ENCODE measurements at places on chromosomes 5 and 9.

- no peak for DNase-seq
Measured at GRCh38 chr5:172334196-172334595, 50.6 kb upstream of the UBTD2 start.

GRCh38 chr5:101929628-101930027 is 366.5 kb downstream of the SLCO4C1 start:
- DNase-seq: no peak

DNA sequence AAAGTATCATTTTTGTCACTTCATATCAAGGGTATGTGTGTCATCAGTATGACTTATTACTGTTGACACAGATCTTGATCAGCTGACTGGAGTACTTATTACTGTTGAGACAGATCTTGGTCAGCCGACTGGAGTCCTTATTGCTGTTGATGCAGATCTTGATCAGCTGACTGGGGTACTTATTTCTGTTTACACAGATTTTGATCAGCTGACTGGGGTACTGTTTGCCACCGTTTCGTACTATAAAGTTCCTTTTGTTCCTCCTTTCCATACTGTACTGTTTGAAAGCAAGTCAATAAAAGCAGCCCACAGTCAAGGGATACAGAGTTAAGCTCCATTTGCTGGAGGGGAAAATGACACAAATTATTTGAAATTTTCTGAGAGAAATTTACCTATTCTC is 347.3 kb downstream of the CDH12 start:
- no peak for DNase-seq

DNA sequence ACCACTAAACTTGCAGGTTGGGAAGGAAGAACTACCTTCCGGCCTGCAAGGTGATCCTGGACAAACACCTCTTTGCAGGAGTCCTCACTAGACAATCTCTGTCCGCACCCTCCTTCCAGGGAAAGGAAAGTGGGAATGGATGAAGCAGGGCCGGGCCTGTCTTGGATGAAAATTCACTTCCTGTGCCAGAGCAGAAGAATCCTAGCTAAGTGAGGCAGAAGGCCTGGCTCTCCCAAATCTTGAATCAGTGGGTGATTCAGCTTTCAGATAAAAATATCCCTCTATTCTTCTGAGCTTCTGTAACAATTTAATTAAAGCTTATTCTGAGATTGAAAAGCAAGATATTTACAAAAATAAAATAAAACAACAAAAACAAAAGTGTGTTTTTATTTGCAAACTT is 281.9 kb upstream of the TLE4 start:
- DNase-seq: no peak

DNA sequence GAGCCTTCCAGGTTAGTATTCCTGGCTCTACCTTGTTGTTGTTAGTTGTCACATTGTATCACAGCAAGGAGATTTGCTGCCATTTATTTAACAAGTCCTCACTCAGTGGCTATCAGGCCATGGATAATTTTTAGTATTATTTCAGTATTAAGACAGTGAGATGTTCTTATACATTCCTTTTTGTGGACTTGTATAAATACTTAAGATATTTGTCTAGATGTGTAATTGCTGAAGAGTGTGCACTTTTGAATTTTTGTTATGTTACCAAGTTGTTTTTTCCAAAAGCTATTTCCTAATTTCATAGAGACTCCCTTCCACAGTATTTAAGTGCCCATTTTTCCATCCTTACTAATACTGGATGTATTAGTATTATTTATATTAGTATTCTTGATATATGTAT is 22.0 kb downstream of the SLC36A1 start:
- DNase-seq: no peak

GRCh38 chr5:55232985-55233928 is at the start of gene CCNO:
TSS of gene CCNO (minus strand) at chr5:55233608. CDS start at chr5:55233523, 85 bp downstream.
- DNase-seq: peak; percentile 67

DNA sequence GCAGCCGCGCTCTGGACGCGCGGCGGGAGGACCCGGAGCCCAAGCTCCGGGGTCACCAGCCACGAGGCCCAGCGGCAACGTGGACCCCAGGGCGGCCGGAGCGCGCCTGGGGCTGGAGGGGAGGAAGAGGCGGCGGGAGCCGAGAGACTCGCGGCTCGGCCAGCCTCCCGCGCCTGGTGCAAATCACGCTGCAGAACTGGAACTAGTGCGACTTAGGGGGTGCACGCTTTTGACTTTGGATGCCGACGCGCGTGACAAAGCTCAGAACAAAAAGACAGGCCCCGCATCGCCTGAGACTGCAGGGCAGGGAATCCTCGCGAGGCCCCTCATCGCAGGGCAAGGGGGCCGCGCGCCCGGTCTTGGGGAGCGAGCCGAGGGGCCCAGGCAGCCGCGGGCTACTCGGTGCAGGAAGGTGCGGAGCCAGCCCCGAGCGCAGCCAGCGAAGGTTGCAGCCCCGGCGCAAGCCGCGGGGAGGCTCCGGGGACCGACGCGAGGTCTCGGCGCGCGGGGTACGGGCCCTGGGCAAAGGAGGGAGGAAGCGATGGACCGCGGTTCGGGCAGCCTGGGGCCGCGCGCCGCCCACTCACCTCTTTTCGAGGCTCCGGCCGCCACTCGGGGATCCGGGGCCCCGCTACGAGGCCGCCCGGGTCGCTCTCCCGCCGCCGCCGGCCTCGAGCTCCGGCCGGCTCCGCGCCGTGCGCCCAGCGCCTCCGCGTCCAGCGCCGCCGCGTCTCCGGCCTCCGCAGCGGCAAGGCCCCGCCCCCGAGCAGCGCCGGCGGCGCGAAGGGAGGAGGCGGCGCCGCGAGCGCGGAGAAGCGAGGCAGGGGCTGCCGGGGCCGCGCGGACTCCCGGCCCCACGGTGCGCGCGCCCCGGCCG is at the start of gene GOLM1:
Gene GOLM1 (minus strand): TSS at position 735 of the 877 bp plus-strand sequence. CDS start 20,238 bp downstream, outside the sequence.
- peak; percentile 73 for DNase-seq

DNA sequence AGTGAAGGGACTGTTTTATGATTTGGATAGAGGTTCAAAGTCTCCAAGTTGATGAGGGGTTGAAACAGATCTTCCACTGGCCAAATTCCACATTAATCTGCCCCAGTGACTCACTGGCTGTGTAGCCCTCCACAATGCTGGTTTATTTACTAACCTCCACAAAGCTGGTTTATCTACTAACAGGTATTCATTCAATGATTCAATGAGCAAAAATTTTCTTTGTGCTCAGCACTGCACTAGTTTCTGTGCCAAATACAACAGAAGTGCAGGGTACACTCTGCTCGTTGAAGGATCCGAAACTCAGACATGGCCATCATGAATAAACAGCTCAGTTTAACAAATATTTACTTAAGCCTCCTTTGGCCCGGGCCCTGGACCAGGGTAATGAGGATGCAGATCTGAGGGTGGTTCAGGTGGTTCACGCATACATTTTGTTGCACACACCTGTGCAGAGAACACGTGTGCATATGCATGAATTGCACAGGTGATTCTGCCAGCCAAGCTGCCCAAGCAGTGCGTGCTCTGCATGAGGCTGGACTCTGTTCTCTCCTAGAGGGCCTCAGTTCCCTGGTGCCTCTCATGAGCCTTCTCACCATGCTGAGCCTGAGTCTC is 71.0 kb downstream of the SH3PXD2B start:
- DNase-seq: peak; percentile 52

DNA sequence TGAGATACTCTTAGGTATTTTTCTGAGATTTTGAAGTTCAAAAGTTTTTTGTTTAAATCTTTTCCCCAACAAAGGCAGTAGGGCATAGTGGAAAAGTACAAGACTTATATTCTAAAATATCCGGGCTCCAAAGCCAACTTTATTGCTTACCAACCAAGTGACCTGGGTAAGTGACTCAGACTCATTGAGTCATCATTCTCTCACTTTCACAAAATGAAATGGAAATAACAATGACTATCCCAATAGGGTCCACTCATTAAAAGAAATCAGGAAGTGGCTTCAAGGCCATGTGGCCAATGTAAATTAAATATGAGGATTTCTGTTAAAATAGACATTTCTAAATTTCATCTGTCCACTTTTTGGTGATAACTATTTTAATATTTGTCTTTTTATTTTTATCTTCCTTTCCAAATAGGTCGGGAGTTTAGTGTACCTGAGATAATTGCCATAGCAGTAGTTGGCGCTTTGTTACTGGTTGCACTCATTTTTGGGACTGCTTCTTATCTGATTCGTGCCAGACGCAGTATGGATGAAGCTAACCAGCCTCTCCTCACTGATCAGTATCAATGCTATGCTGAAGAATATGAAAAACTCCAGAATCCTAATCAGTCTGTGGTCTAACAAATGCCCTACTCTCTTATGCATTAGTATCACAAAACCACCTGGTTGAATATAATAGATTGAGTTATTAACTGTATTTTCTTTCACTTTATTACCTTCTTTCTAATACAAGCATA is 15.5 kb downstream of the TYRP1 start:
- no peak for DNase-seq

DNA sequence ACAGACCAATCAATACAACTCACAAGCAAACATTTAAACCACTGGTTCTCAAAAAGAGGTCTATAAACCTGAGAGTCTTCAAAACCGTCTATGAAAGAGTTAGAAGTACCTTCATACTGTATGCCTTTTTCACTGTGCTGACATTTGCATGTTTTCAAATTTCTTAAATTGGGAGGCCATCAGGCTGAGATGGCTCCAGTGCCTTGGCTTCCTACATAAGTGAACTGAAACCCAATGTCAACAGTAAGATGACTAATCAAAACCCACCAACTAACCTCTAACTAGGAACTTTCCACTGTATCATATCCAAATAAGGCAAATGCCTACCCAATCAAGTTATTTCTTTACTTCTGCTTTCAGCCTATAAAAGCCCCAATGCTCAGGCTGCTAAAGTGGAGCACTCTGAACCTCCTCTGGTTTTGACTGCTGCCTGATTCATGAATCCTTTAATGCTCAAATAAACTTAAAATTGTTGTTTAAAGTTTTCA is 35.1 kb downstream of the FAM13B start:
- DNase-seq: no peak

DNA sequence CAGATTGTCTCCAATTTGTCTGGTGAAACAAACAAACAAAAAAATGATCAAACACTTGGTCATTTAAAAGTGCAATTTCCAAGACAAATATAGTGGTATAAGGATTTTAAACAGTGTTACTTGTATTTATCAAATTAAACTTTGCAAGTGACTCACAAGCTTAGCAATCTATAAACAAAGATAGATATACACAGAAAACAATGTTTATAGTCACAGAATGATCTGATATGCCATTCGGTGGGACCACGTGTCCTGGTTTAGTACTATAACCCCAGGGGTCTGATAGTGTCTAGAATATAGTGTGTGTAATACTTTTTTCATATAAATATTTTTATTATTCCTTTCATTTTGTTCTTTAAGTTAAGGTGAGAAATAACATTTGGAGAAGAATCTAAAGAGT is 91.3 kb downstream of the DPYSL3 start:
- DNase-seq: no peak

DNA sequence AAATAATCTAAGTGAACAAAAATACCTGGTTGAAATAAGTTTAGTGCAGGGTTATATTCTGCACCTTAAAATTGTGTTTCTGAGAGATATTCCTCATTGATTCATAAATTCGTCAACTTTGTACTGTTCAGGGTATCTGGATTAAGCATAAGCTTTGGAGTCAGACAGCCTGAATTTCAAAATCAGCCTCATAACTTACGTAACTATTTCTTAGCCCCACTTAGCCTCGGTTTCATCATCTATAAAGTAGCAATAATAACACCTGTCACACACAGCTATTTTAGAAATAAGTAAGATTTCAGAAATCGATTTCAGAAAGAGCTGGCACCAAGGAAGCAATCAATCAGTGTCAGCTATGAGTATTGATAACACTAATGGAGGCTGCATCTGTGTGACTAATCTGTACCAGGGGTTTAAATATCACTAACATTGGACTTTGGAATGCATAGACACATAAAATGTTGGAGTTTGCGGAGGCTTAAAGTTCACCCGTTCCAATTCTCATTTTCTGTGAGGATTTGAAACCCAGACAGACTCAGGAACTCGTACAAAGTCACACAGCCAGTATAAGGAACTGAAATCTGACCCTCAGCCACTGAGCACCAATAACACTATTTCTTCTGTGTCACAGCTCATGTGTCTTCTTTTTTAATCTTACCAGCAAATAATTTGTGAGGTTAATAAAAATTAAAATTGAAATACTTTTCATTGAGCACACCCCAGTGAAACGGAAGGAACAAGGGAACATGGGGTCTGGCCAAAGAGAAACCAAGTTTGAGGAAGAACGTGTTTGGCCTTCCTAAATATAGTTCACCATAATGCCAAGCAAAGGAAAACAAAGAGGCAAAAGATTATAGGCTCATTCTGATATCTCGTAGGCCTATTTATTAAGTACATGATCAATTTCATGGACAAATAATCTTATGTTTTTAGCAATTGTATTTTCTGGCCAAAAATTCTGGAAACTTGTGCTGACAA is 194.4 kb upstream of the PTGER4 start:
- no peak for DNase-seq

DNA sequence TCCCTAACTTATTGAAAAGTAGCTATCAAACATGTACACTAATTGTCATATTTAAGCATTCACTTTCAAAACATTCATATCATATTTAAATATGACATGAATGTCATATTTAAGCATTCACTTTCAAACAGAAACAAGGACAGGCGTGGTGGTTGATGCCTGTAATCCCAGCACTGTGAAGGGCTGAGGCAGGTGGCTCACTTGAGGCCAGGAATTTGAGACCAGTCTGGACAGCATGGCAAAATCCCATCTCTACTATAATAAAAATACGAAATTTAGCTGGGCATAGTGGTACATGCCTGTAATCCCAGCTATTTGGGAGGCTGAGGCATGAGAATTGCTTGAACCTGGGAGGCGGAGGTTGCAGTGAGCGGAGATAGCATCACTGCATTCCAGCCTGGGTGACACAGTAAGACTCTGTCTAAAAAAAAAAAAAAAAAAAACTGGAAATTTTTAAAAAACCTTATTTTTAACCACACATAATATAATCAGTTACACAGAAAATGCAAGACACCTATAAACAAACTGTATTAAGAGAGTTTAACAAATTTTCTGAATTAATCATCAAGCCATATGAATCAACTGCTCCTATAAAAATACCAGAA is 88.1 kb downstream of the LPAR1 start:
- no peak for DNase-seq

DNA sequence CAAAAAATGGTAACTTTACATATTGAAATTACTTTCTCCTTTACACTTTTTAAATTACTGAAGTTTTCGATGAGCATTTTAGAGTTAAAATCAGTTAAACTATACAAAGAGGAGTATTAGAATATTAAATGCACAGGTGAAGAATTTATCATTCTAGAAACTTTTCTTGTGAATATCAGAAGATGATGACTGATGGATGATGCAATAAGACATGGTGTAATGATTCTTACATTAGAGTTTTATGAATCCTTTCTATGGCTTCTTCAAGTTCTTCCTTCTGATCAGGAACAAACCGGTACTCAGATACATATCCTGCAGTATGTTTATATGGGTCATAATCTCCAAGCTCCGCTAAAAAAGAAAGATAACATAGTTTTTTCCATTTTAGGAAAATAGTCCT is 154.4 kb downstream of the EPB41L4A start:
- DNase-seq: no peak

GRCh38 chr9:108512426-108513173 is 343.2 kb downstream of the ACTL7B start:
- no peak for DNase-seq

GRCh38 chr5:195401-196160 is 4.3 kb downstream of the LRRC14B start:
- no peak for DNase-seq

- DNase-seq: no peak
Measured at GRCh38 chr5:172866802-172867748, 33.0 kb downstream of the ERGIC1 start.

All from NCI-H1092 treated with DMSO at 0.1 percent for 48 hours (cell line).